Mesothelial cell of epicardium (in vitro differentiated cells): ENCODE measurements at places on chromosomes 3 and 15.

DNA sequence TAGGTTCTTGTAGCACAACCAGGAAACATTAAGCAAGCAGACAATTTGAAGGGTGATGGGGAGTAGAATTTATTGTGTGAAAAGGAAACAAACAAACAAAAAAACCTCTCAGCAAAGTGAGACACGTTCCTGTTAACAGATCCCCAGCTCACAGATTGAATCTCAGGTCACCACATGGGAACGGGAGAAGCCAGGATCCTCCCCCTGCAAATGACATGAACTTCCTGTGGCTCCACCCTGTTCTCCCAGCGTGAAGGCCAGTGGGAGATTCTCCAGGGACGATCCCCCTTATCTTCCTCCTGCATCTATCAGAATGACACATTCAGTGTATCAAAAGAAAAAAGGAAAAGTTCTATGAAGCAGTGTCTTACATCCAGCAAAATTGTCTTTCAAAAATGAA, 1488.1 kb downstream of the OTOL1 start:
- no peak for DNase-seq

DNA sequence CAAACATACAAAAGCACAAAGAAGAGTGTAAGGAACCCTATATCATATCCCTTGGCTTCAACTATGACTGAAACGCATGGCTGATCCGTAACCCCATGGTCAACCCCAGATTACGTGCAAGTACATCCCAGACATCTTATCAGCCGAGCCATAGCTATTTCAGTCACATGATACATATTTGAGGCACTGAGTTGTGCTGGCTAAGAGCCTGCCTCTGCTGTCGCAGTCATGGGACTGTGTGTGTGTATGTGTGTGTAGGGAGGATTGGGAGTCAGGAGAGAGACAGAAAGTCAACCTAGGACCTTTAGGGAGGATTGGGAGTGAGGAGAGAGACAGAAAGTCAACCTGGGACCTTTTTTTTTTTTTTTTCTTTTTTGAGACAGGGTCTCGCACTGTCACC, 8.4 kb downstream of the ST6GAL1 start:
- DNase-seq: no peak

GRCh38 chr3:138769616-138770015, 65.1 kb downstream of the PIK3CB start:
- DNase-seq: no peak

DNA sequence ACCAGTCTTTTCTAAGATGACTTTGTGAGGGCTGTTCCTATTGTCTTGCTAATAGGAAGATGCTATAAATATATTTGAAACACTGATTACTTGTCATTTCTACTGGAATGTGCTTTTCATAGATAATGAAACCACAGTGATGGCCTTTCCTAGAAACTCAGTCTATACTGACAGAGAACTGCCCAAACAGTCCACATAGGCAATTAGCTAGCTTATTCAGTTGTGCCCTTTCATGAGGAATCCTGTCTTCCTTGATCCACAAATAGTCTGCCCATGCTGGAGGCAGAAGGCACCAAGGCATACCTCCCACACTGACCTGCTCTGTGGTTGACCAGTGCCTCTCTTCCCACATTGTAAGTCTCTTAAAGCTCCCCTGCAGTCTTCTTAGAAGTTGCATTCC, 135.9 kb downstream of the CMSS1 start:
- no peak for DNase-seq

- no peak for DNase-seq
Observed at GRCh38 chr3:53376679-53377078, 29.3 kb upstream of the DCP1A start.

DNA sequence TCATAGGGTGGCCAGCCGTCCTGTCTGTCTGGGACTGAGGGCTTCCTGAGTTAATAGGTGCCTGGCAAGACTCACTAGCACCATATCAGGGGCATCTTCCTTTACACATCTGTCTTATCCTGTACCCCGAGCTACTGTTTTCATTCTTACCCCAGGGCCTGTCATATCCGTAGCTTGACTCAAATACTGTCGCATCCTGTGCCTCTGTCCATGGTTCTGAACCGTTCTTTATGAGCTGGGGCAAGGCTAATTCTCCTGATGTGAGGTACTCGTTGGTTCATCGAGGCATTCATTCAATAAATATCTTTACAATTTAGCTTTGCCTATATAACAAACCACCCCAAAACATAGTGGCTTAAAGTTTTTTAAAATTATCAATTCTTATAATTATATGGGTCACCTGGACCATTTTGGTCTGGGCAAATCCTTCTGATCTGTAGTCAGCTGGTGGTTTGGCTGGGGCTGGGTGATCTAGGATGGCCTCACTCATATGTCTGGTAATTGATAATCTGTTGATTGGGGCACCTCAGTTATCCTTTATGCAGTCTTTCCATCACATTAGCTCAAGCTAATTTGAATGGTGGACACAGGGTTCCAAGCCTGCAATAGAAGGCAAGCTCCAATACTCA, 121.2 kb downstream of the TLE3 start:
- DNase-seq: peak; percentile 69

DNA sequence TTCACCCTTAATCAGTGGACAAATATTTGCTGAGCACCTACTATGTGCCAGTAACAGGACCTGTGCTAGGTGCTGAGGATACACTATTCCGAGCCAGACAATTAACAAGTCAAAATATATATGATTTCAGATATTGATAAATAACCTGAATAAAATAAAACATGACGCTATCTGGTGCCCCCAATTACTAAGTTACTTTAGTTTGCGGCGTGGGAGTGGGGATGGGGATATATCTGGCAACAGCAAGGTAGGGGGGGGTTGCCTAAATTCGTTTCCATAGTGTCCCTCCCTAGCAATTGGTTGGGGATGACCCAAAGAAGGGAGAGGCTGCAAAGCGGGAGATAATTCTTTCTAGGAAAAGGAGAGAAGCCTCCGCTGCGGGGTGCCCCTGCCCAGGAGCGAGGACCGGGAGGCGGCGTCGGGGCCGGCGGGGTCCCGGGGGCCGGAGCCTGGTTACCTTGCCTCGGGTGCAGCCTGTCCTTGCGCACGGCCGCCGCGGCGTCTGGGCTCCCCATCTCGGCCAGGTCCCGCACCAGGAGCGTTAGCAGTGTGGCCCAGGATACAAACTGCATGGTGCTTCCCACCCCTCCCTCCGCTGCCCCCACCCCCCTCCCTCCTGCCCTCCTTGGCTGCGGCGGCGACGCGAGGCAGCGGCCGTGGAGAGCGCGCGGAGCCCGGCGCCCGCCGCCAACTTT, 567 bp downstream of the ADAMTS9 start:
- DNase-seq: no peak

DNA sequence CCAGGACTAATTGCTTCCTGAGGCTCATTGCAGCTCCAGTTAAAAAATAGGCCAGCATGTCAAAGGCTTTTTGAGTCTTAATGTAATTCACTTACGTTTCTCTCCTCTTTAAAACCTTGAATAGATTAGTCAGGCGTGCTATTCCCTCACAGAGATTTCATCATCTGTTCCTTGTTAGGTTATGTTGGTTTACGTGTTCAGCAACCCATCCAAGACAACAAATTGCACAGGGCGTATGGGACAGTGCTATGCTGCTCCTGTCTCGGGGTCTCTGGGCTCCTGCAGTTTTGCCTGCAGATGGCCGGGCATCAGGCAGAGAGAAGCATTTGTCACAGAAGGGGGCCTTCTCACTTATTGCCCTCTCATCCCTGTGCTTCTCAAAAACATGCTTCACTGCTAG, 117.1 kb downstream of the CHDH start:
- DNase-seq: no peak

- no peak for DNase-seq
Observed at GRCh38 chr3:50124052-50124799, 30.9 kb upstream of the SEMA3F start.

DNA sequence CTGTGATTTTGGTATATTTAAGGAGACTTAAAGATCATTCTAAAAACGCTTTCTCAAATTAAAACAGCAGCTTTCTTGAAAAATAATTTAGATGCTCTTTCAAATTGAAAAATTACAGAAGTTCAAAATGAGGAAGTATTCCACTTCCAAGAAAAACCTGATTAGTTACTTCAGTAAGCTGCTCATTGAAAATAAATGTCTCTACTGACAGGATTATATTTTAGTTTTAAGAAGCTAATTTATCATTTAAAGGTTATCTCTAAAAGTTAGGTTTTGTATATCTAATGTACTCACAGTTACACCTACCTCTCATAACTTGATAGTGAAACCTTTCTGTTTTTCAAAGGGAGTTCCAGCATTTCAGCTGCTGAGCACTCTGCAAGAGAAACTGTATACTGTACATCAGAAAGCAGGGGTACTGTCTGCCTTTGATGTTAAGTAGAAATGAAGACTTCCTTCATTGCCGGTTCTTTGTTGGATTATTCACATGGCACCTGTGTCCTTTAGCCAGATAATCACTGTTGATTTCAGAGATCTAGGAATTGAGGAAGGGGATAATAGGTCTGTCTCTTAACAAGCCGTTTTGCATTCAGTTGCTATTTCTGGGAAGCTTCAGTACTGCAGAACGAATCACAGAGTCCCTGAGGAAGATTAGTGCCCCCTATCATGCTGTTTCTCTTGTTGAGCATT, 161.6 kb downstream of the TCF12 start:
- DNase-seq: no peak

DNA sequence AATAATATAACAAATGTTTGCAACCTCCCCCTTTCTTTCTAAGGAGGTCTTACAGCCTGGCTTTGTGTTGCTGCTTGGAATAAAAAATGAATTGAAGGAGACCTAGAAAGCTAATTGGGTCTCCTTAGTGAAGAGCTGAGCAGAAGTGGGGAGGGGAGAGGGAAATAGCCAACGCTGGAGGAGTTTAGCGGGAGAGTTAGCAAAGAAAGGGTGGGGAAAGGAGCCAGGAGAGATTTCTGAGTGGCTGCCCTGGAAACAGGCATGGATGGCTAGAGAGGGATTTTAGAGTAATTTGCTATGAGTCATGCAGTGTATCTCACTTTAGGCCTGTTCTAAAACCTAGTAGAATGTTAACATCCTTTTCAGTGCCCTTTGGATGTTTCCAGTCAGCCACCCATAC, 45.2 kb upstream of the PFN2 start:
- no peak for DNase-seq

DNA sequence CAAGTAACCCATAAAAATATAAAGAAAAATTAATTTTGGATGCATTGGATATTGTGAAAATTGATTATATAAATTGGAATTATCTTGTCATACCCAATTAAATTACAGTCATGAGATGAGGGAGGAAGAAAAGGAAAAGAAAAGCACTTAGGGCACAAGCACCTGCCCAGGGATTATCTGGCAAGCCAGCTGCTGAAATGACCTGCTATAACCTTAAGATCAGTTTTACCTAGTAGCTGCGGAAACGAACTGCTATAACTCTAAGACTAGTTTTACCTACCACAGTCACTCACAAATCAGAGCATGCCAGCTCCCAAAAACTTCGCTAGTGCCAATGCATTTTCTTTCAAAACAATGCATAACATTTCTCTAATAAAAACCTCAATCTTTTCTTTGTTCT, 26.2 kb downstream of the LRRFIP2 start:
- DNase-seq: no peak

GRCh38 chr3:73086071-73086494, 24.6 kb downstream of the EBLN2 start:
- peak; percentile 72 for DNase-seq

GRCh38 chr3:43096761-43097160, 9.1 kb downstream of the POMGNT2 start:
- DNase-seq: no peak
